Stimulated activated CD4-positive, alpha-beta T cell treated with anti-CD3 and anti-CD28 coated beads, Interleukin-1b, Interleukin-23, amount 100 ng/mL, for 1 hour (primary cell): ENCODE measurements at places on chromosomes 13 and 19.

- DNase-seq: no peak
These were observed 4.4 kb downstream of the HAS1 start for GRCh38 chr19:51719251-51719988.

DNA sequence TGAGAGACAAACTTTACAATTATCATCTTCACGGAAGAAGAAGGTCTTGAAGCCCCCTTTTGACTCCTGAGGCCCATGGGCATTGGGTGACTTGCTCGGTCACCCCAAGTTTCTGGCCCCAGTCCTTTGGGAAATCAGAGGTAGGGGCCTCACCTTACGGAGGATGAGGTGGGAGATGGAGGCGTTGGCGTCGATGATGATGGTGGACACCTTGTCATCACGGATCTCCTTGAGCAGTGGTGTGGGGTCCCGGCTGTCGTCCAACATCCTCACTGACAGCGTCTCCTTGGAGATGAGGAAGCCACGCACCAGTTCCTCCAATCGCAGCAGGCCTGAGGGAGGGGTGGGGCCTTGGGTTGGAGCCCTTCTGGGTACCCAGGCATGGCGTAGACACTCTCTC is 10.8 kb downstream of the GRIK5 start:
- DNase-seq: no peak

GRCh38 chr13:95341441-95341840 is 40.2 kb upstream of the ABCC4 start:
- DNase-seq: no peak

DNA sequence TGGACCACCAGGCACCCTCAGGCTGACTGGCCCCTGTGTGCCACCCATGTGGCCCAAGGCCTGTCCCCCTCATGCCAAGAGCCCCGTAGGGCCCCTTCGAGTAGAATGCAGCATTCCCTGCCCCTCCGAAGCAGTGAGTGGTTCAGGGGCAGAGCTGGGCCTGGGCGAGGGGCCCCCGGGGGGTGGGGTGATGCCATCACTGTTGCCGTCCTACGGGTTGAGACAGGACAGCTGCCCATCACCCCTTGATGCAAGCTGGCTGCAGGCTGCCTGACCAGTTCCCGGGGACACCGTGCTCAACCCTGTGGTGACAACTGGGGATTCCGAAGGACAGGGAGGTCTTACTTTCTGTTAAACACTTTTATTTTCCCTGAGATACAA is 4.7 kb downstream of the SBNO2 start:
- DNase-seq: no peak

- no peak for DNase-seq
These were observed 19.2 kb downstream of the SBNO2 start for GRCh38 chr19:1154731-1155351.

DNA sequence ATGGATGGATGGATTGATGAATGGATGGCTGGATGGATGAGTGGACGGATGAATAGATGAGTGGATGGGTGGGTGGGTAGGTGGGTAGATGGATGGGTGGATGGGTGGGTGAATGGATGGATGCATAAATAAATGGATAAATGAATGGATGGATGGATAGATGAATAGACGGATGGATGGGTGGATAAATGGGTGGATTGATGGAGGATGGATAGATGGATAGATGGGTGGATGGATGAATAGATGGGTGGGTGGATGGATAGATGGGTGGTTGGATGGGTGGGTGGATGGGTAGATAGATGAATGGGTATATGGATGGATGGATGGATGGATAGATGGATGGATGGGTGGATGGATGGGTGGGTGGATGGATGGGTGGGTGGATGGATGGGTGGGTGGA is 84.9 kb upstream of the ZNF536 start:
- DNase-seq: no peak

DNA sequence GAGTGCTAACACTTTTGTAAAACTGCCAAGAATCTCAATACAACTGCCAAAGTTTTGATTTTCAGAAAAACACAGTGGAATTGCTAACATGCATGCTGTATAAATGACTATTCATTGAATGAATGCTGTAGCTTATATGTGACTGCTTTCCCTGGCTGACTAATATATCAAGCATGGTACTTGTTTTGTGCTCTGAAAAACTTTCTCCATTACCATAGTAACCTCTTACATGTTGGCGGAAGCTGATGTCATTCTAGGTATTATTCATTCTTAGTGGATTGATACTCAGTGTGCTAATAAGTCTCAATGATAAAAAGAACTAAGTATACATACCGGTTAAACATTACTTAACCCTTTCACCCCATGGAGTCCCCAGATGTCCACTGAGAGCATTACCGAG is 166.1 kb upstream of the MYO16 start:
- DNase-seq: no peak
